ENCODE measurements at places on chromosomes 2 and 18.

DNA sequence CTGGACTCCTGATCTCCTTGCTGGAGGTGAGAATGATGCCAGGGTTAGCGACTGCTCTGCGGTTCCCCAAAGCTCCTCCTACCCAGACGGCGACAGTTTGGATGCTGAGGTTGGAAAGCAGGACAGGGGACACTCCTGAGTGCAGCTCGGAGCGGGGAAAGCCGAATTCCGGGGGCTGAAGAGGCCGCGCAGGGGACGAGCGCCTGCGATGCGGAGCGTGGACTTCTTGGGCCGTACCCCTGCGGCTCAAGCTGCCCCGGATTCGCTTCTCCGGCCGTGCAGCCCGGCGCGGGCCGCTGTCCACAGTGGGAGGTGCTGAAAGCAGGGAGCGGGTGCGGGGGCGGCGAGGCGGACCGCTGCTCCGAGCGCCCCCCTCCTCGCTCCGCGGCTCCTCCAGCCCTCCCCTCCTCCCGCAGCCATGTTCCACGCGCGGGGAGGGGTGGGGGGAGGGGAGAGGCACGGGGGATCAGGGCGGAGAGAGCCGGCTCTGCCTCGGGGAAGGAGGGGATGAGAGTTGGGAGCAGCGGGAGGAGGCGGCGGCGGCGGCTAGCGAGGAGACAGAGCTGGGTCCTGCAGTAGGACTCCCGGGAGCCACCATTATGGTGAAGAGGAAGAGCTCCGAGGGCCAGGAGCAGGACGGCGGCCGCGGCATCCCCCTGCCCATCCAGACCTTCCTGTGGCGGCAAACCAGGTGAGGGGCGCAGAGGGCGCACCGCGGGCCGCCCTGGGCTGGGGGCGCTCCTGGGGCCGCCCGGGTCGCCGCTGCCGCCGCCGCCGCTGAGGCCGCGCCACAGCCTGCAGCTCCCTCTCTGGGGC, at the start of gene UNC80:
TSS of gene UNC80 (plus strand) at position 359 of the 816 bp plus-strand sequence. CDS start at position 600, 241 bp downstream.
- DNase-seq, result no peak

- no peak for DNase-seq
Measured at GRCh38 chr2:50126845-50127244, 905.1 kb downstream of the NRXN1 start.

GRCh38 chr2:9074930-9075329, 71.4 kb upstream of the MBOAT2 start:
- no peak for DNase-seq

GRCh38 chr2:26148501-26148900, 24.4 kb upstream of the GAREM2 start:
- no peak for DNase-seq

DNA sequence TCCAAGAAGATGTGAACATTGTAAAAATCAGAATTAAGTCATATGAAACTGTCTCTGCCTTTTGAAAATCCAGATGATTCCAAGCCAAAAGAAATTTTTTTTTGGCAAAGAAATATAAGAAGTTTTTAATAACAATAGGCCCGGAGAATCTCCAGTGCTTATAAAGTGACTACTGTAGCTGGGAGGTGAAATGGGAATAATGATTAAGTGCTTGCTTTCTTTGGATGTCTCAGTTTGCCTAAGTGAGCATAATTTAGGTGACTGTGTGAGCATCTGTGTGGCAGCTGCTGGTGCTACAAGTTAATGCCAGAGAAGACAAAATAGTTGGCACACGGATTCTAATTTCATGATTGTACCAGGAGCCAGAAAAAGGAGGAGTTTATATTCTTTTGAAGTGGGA, 185.0 kb downstream of the LTBP1 start:
- no peak for DNase-seq

DNA sequence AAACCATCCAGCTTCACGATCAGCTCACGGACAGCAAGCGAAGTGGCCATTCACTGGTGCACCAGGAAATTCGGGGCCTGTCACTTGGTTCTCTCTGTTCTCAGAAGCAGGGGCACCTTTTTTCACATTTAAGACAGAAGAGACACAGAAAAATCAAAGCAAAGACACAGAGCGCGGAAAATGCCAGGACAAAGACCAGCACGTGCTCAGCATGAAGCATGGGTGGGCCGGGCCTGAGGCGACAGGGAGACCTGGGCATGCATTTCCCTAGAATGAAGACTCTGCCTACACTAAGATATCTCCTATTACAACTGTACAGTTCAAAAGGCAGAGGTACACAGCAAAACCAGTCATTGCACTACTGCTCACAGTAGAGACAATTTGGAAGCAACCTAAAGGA, 117.4 kb upstream of the ID2 start:
- no peak for DNase-seq

- DNase-seq, result no peak
Measured at GRCh38 chr18:44590956-44591670, 89.6 kb upstream of the SETBP1 start.

DNA sequence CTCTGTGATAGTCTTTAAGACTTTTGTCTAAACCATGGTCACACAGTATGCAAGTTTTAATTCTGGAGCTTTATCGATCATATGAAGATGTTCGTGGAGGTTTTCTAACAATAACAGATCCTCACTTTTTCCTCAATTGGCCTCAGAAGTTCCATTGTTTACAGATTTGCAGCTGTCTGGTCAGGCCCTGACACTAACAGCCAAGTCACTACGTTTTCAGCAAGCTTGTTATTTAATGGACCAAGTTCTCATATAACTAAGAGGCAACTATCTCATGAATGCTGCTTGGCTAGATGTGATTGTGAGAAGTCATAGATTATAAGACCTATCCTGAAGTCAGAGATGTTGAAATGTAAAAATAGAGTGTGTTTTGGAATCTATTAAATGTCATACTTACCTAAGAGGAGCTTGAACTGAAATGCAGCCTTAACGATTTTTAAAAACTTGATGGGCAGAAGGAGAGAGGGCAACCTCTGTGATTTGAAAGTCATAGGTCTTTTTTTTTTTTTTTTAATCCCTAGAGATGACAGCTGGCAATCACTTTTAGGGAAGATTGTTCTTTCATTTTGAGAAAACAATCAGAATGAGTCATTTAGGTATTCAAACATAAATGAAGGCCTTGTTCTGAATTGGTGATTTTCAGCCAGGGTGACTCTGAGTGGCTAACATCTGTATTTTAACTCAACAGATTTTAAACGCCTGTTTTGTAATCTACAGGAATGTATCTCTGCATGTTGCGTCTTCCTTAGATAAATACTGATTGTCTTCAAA, 48.4 kb upstream of the NEMP2 start:
- DNase-seq, result no peak

DNA sequence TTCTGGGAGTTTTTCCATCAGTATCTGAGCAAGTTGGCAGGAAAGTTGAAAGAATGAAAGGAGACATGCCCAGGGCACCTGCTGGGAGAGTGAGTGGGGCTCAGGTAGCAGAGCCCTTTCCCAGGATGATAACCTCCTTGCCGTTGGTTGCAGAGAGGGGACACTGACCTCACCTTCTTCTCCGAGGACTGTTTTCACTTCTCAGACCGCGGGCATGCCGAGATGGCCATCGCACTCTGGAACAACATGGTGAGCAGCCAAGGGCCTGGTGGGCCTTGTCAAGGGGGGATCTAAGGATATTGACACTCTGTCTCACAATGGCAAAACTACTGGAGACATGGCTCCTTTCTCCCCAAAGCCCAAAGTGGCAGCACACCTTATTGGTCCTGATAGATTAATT, 118.8 kb upstream of the PPP1CB start:
- DNase-seq, result no peak

GRCh38 chr2:171287611-171288010, 126.9 kb upstream of the TLK1 start:
- no peak for DNase-seq

- DNase-seq, result no peak
Measured at GRCh38 chr2:26727641-26728561, 35.4 kb downstream of the KCNK3 start.

DNA sequence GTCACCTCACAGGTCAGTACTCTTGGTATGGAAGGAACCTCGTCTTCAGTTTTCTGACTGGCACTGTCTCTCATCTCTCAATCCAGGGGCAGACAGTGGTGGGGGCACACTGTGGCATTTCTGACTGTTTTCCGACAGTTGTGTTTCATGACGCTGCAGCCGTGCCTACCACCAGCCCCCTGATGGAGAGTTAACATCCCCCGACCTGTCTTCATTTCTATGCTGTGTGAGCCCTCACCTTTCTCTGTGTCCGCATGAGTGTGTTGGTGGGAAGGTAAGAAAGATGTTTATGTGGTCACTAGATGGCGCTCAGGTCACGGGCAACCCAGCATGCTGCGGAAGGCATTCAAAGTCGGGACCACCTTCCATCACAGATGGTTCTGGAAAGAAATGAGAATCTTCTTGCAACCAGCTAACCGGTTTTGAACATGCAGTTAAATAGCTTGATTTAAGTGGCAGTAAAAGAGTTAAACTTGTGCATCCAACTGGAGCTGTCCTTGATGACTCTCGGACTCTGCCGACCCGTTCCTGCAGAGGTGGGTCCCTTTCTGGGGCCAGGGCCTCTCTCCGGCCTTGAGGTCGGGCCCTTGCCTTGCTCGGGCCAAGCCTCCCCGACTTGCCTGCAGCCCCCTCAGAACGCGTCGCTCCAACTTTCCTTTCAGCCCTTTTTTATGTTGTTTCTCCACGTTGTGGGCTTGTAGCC, 92.4 kb downstream of the DYSF start:
- peak; percentile 25 for DNase-seq

DNA sequence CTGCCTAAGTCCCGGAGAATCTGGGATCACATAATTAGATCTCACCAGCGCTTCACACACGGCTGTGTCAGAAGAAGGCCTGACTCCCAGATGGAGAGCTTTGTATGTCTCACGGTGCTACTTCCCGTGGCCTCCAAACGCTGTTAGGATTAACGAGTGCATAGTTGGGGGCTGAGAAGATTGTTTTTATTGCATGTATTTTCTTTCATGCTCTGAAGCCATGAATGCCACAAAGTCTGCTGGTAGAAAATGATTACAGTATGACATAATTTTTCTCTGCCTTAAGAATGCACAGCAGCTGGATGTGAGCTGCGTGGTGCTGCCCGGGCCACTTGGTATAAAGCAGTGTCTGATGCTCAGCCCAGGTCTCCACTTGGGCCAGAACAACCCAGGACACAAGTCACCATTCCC, 166.5 kb downstream of the SEPTIN10 start:
- DNase-seq, result no peak

- DNase-seq, result no peak
Measured at GRCh38 chr2:68742626-68743415, 8.2 kb downstream of the ARHGAP25 start.

DNA sequence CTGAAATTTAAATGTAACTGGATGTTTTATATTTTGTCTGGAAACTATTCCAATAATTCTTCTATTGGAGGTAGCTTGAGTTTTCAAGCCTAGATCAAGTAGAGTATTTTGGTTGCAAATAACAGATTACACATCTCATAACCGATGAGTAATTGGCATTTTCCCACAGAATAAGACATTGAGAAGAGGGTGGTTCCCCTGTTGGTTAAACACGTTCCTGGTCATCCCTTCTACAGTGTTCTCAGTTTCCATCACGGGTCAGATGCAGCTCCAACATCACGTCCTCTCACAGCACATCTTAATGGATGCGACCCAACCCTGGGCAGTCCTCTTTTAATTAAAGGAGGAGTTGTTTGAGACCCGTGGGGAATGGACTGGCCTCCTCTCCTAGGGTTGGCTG, 149.0 kb upstream of the ZNF516 start:
- DNase-seq, result no peak

DNA sequence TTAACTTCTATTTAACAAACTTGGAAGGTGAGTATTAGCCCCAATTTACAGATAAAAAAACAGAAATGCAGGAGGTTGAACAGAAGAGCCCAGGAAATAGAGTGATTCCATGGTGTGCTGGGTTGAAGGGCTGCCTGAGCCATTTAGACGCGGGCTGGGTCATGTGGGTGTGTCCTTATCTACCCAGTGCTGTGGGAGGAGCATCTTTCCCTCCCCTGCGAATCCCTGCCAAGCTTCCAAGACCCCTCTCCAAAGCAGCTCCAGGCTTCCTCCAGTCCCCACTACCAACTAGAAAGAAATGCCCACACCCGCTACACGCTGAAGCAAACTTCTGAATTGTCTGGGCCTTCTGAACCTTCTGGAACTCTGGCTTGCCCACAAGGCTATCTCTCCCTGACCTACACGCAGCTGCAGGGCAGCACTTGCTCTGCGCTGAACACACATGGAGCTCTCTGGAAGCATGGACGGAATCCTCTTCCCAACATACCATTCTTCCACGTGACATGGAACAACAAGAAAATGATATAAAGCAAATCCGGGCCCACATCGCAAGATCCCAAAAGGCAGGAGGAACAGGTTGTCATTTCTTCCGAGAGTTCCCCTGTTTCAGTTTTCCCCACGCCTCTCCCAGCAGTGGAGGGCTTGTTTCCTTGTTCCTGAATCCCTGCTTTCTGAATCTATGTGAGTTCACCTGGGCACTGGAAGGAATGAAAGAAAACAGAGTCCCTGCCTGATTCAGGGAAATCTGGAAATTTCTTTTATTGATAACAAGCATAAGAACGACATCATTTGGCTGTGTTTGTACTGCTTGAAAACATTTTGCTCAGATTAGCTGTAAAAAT, 562.7 kb upstream of the ID2 start:
- DNase-seq, result no peak

- DNase-seq, result no peak
Measured at GRCh38 chr2:151544449-151544848, 134.7 kb downstream of the RIF1 start.

- no peak for DNase-seq
Measured at GRCh38 chr18:7436166-7436565, 130.9 kb upstream of the PTPRM start.

GRCh38 chr2:241933179-241933911, 63.8 kb downstream of the RTP5 start:
- no peak for DNase-seq

GRCh38 chr18:58512648-58513588, 116.0 kb downstream of the ALPK2 start:
- DNase-seq, result no peak

DNA sequence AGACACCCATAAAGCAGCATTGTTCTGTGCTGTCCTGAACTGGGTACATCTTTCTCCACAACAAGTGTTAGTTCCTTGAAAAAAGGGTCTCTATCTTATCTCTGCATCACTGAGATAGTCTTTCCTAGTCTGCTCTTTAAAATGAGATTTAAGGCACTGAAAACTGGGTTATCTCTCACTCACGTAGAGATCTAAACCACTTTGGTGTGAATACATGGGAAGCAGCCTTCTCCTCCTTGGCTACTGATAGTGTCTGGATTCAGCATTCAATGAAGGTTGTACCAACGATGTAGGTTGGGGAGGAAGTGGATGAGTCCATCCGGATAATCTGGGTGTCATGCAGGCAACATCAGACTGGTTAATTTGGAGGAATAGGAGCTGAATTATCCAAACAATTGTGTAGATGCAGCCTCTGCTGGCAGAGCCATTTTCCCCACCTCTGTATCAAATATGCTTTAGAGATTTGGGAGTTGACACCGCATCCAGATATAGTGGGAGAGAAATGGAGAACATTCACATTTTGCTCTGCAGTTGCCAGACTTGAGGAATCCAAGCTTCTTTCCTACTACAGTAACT, 15.9 kb upstream of the SIX3 start:
- no peak for DNase-seq

DNA sequence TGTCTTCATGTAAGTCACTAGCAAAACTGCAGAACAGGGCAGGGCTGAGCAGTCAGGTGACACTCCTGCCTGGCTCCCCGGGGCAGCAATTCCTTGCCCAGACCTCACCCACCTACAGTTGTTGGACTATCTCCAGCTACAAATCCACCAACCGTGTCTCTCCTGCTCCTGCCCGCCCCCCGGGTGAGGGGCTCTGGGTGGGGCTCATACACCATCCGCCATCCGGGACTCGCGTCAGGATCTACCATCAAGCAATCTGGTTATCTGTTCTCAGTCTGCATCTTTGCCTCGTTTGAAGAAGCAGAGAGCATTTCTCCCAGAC, 13.5 kb upstream of the GLI2 start:
- no peak for DNase-seq

GRCh38 chr2:46269001-46269400, 28.2 kb upstream of the EPAS1 start:
- DNase-seq, result no peak
